Natural killer cell treated with Interleukin-12 subunit alpha and Interleukin-12 subunit beta and Interleukin-15 and Interleukin-18, amount 100 ng/mL, for 72 hours (primary cell): ENCODE measurements at places on chromosomes 3 and 15. TPM values are rescaled to one million over a fixed set of nuclear protein-coding genes. Genes with fewer than 3 reads are reported as not detected.

DNA sequence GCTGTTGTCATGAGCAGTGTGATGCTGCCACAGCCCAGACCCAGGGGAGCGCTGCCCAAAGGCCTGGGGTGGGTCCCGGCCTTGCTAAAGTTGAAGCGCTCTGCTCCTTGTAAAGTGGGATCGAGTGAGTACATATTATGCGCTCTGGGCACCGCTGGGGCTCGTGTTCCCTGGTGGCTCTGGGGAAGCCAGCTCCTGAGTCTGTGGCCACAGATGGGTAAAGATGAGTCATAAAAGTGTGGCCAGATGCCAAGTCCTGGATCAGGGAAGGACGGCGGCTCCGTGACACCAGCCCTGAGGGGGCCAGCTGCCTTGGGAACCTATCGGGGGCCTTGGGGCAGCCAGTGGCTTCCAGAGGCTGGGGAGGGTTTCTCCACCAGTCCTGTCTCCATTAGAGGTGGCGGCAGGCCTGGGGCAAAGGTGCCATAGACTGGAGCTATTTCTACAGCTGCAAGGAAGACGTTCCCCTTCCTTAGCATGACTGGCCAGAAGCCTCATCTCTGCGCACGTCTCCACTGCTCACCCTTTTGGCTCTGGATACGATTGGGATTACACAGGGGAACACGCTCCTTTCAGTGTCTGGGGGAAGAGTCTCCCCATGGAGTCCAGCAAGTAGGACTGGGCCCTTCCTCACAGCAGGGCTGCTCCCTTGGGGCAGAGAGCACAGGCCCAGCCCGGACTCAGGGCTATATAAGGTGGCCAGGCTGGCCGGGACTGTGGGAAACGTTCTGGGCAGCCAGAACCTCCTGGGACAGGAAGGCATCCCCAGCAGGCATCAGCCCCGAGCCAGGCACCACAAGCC is 1.2 kb upstream of the ITIH4 start:
- H3K4me1 ChIP-seq: peaks cover 9% of the 10 kb centered on the region
- no peak overlapping the region for H3K27ac ChIP-seq
- H3K36me3 ChIP-seq: no peaks in the 10 kb centered on the region
- no peak for DNase-seq
- H3K4me3 ChIP-seq: no peak overlapping the region

- H3K27me3 ChIP-seq: peaks cover 17% of the 10 kb centered on the region
- H3K36me3 ChIP-seq: no peaks in the 10 kb centered on the region
- no peak overlapping the region for H3K27ac ChIP-seq
- DNase-seq: no peak
- no peaks in the 10 kb centered on the region for H3K4me1 ChIP-seq
- no peak overlapping the region for H3K4me3 ChIP-seq
Measured at GRCh38 chr15:79608066-79608864, 176.1 kb downstream of the MINAR1 start.

GRCh38 chr3:115615001-115615814 is 8.1 kb upstream of the GAP43 start:
- H3K36me3 ChIP-seq: no peaks in the 10 kb centered on the region
- no peak overlapping the region for H3K27ac ChIP-seq
- H3K4me1 ChIP-seq: peaks cover 7% of the 10 kb centered on the region
- no peak for DNase-seq

Gene GOLGA8S
- total RNA-seq: 3.8 TPM

- no peak overlapping the region for H3K4me3 ChIP-seq
- H3K27me3 ChIP-seq: no peaks in the 10 kb centered on the region
- DNase-seq: no peak
- H3K36me3 ChIP-seq: no peaks in the 10 kb centered on the region
- no peak overlapping the region for H3K27ac ChIP-seq
- no peaks in the 10 kb centered on the region for H3K4me1 ChIP-seq
Measured at GRCh38 chr3:157793745-157794144, 290.5 kb upstream of the VEPH1 start.

DNA sequence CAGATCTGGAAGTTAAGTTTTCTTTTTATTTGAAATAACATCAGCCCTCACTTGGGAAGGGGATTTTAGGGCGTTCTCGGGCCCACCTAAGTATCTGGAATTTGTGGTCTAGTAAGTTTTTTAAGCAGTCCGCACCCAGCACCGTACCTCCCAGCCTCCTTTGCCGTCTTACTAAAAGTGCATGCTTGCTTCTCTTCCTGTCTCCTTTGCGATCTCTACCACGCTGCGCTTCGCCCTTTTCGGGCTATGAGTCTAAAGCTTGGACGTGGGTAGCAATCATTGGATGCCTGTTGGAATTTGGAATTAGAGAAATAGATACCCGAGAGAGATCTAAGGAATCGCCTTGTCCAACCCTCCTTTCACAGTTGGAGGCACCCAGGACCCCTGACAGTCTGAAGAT is 1.1 kb downstream of the THSD4 start:
- no peaks in the 10 kb centered on the region for H3K36me3 ChIP-seq
- H3K4me3 ChIP-seq: peak overlapping the region; percentile 63
- H3K4me1 ChIP-seq: peaks cover 5% of the 10 kb centered on the region
- H3K27ac ChIP-seq: no peak overlapping the region
